Right ventricle myocardium inferior (tissue), 1 donor: ENCODE measurements at places on chromosomes 5 and 9. TPM values are rescaled to one million over a fixed set of nuclear protein-coding genes. Genes with fewer than 3 reads are reported as not detected.

SDHA gene
- total RNA-seq = 811 TPM

CCT5 gene
- total RNA-seq = 104 TPM

- no peak for DNase-seq
Measured at GRCh38 chr9:127131871-127132270, 9.4 kb upstream of the ANGPTL2 start.

- DNase-seq = peak; percentile 78
Measured at GRCh38 chr5:72107131-72107900, at the start of gene MAP1B. Gene MAP1B (plus strand): TSS chr5:72107475. CDS start chr5:72107532, 57 bp downstream.

GRCh38 chr5:95823738-95824609 lies 1.4 kb upstream of the GLRX start:
- DNase-seq = no peak

DNA sequence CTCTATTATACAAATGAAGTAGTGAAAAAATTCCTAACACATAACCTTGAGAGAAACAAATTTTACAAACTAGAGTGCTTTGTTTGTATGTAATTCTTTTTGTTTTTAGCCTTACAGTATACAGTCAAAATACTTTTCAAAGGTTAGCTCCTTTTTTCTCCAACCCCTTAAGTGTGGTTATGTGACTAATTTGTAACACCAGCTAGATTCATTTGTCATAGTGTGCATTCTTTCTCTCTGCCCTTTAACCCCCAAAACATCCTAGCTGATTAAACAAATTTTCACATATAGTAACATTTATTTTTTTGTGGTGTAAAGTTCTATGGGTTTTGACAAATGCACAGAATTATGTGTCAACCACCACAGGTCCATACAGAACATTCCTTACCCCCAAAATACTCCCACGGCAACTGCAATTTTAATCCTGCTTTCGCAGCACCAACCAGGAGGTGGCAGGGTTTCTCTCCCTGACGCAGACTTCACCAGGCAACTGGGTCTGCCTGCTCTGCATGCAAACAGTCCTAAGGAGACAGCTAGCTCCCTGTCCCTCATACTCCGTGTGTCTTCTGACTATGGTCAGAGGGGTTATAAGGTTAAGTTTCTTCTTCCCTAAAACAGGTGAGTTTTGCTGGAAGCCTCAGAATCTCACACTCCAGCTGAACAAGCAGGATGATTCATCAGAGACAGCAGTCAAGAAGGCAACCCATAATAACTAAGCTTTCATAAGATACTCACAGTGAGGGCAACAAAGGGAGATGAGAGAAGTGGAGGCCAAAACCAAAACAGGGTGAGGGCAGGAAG lies 44.5 kb upstream of the NR5A1 start:
- no peak for DNase-seq
